ENCODE measurements at places on chromosomes 7 and 10.

DNA sequence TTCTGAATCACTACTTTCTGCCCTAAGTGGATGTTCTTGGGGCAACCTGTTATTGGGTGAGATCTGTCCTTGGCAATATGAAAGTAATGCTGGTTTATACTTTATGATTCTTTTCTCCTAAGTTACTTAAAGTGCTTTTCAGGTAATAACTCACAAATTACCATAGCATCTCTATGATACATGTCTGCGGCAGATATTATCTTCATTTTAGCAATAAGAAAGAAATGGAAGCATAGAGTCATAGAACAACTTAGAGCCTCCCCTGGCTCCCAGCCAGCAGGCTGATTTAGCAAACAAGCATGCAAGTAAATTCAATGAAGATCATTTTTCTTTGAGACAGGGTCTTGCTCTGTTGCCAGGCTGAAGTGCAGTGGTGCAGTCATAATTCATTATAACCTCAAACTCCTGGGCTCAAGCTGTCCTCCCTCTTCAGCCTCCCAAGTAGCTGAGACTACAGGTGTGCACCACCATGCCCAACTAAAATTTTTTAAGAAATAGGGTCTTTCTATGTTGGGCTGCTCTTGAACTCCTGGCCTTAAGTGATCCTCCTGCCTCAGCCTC lies 38.1 kb upstream of the GRM8 start:
- DNase-seq, result peak; percentile 5

DNA sequence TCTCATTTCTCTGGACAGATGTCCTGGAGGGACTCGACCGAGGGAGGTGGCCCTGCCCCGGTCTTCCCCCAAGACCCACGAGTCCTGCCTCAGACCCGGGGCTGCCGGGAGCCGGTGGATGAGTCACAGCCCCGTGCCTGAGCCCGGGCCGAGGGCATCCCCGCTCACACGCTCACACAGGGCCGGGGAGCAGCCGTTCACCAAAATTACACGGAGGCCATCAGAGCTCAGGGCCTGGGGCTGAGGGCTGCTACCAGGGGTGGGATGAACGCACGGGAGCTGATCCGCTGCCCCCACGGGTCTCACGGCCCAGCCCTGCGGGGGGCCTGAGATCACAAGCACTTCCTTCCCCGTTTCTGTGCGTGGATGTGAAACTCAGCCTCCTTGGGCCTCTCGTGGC lies 17.5 kb downstream of the FAM20C start:
- peak; percentile 46 for DNase-seq

GRCh38 chr10:6133331-6134098 lies 44.7 kb downstream of the RBM17 start:
- DNase-seq, result peak; percentile 66

GRCh38 chr10:42367532-42368230 lies 270.7 kb downstream of the ZNF33B start:
- peak; percentile 62 for DNase-seq

- DNase-seq, result no peak
Observed at GRCh38 chr7:82594665-82595064, 151.1 kb upstream of the CACNA2D1 start.

- no peak for DNase-seq
Observed at GRCh38 chr10:107880185-107880584, 715.7 kb upstream of the SORCS1 start.

- DNase-seq, result peak; percentile 52
Observed at GRCh38 chr10:87675396-87676376, 16.0 kb downstream of the PAPSS2 start.

GRCh38 chr10:131972474-131973071 lies 9.2 kb downstream of the BNIP3 start:
- peak; percentile 30 for DNase-seq

DNA sequence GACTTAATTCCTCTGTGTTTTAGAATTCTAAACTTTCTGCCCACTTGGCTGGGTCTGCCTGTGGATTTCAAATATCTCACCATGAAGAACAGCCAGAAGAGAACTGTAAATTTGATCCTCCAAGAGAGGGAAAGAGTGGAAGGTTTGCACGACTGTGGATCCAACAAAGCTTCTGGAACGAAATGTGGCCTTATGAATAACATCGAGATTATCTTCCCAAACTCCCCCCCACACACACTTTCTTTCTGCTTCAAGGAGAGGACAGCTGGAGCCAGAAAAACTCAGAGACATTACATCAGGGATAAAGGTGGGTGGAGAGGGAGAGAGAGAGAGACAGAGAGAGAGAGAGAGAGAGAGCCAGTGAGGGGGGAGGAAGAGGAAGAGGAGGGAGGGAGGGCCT lies 570.1 kb upstream of the MGMT start:
- DNase-seq, result no peak

GRCh38 chr10:103833731-103834365 lies 21.5 kb downstream of the SH3PXD2A start:
- peak; percentile 50 for DNase-seq

DNA sequence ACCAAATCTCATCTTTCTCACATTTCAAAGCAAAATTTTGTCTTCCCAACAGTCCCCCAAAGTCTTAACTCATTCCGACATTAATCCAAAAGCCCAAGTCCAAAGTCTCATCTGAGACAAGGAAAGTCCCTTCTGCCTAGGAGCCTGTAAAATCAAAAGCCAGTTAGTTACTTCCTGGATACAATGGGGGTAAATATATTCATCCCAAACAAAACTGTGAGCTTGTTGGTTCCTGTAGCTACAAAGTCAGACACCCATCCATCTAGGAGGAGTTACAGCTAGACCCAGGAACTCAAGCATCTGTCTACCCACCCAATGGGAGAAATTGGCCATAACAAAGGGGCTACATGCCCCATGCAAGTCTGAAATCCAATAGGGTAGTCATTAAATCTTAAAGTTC lies 51.9 kb downstream of the MTURN start:
- DNase-seq, result no peak

DNA sequence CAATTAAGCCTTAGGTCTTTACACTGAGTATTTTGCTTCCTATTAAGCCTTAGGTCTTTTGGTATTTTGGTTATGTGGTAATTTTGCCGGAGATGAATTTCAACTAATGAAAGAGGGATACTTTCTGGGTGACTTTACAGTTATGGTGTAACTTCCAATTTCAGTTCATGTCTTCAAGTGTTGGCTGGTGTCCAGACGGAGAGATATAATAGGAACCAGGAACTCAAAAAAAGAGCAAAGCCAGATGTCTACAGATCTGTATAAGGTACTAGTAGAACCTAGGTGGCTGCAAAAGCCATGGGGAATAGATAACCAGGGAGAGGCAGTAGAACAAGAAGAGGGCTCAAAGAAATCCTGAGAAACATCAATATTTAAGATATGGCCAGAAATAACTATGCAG lies 12.3 kb downstream of the ERCC6 start:
- no peak for DNase-seq

GRCh38 chr7:133124974-133125373 lies 43.1 kb upstream of the CHCHD3 start:
- no peak for DNase-seq

DNA sequence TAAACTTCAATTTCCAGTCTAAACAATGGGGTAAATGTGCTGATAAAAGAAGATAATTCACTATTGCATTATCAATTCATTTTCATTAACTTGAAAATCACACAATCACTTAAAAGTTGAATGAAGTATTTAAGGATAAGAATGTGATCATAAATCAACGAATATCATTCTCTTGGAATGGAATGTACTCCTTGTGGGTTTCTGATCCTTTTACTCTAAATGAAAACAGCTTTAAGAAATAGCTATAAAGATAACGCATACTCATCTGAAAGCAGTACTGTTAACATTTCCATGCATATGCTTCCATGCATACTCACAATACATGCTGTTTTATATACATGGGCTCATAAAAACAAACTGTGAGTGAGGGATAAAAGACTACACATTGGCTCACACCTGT lies 108.8 kb downstream of the ATE1 start:
- DNase-seq, result no peak

All from fibroblast of lung (primary cell).